ENCODE measurements at places on chromosomes 13 and 19.

DNA sequence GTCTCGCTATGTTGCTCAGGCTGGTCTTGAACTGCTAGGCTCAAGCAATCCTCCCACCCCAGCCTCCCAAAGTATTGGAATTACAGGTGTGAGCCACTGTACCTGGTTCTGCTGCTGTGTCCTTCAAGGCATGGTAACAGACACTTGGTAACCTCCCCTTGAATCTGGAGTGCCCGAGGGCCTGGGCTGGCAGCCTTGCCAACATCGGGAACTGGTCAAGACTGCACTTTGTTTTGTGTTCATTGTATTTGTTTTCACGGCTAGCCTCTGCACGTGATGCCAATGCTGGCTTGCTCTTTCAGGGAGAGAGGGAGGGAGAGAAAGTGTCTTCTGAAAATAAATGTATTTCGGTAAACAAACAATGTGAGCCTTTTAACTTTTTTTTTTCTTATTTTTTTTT, 12.0 kb downstream of the CERS4 start:
- no peak for DNase-seq

DNA sequence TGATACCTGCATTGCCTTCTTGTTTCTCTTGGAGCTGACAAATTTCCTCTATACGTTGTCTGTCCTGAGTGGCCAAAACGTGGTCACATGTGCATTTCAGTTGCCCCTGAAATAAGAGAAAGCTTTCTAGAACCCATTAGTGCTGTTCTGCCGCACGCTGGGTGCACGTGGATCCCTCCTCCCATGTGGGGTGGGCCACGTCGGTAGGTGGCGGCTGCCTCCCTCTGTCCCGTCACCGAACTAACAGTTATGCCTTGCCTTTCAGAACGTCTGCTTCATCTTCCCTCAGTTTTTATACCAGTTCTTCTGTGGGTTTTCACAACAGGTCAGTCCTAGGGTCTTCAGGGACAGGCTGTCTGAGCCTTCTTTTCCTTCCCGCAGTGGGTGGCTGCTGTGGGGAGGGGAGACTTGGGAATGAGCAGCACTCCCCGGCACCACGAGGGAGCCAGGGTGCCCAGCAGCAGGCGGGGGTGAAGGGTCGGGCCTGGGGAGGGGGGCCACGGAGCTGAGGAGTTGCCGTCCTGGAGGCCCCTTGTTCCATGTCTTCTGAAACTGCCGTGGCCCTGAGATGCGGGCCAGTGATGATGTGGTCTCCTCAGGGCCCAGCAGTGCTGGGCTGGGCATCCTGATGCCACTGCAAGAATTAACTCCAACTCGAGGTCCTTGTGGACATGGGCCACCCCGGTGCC, 109.7 kb upstream of the MCF2L start:
- DNase-seq = no peak

DNA sequence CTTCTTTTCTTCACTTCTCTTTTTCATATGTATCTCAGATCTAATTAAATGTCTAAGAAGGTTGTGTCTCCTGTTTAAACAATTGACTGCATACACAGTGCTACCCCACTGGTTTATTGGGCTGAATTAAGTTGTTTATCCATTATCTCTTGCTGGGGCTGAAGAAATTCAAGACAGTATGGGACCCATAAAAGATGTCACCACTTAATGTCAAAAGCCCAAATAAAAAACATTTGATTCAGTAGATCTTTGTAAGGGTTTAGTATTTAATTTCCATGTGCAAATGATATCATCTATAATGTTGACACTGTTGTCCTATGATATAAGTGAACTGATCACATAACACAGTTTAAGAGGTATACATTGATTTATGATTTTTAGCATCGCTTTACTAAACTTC, 1431.9 kb upstream of the PCDH20 start:
- no peak for DNase-seq

- peak; percentile 77 for DNase-seq
These were observed 24.8 kb downstream of the ZNF473 start for GRCh38 chr19:50050406-50051227.

GRCh38 chr13:96198038-96198437, 108.1 kb downstream of the HS6ST3 start:
- DNase-seq = no peak

DNA sequence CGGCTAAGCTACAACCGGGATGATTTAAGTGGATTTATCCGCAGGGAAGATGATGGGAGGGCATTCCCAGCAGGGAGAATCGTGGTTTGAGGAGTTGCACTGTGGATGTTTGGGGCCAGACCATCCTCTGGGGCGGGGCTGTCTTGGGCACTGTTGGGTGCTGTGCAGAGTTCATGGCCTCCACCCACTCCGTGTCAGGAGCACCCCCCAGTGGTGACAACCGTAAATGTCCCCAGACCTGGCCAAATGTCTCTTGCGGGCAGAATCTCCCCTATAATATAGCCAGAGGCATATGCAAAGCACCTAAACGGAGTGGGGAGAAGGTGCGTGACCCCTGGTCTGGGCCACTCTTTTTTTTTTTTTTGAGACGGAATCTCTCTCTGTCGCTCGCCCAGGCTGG, 40.2 kb downstream of the SMIM24 start:
- DNase-seq = no peak

GRCh38 chr13:90233933-90234672, 1113.4 kb upstream of the MIR17HG start:
- no peak for DNase-seq

- DNase-seq = no peak
These were observed 185.7 kb downstream of the PTPRS start for GRCh38 chr19:5154799-5155426.

DNA sequence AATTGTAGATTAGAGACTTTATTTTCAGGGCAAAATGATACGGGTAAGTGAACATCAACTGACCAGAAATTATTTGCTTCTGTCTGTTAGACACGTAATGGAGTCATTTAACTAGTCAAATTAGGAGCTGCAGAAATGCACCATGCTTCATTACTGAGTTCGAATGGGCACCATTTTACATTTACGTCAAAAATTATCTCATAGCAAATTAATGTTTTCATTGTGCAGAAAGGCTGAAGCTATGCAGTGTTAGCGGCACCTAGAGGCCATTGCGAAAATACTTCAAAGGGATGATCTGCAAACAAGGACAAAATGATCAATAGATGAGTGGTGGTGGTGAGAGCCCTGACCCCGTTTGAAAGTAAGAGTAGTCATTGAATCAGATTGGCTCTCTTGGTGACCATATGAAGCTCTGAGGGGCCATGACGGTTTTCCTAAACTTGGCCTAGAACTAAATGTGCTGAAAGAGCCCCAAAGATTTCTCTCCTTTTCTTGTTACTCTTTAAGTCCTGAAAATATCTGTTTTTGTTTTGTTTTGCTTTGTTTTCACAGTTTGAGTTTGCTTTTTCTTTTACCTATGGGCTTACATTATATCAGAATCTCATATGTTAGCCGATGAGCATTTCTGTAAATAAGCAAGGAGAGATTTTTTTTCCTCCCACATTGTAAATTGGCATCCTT, 277.9 kb downstream of the ZNF536 start:
- DNase-seq = peak; percentile 32

DNA sequence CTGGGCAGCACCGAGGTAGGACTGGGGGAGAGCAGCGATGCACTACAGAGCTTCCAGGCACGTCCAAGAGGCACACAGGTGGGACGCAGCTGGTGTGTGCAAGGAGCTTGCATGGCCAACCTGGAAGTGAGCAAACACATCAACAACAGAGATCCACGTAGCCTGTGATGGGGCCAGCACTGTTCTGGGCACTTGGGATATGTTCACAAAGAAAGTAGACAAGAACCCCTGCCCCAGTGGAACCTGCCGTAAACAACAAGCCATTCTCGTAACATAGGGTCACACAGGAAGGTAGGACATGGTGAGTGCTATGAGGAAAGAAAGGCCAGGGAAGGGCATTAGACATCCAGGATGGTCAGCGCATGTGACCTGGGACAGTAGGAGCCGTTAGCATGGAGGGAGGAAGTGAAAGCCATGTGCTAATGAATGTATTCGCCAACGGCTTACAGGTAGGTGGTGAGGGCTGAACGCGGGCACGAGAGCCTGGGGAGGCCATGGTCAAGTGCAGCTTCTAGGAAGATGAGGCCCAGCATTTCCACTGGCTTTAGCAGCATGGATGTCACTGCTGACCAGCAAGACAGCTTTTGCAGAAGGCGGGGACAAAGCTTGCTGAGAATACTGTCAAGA, 105.5 kb downstream of the TEX26 start:
- DNase-seq = no peak

- no peak for DNase-seq
These were observed 7.8 kb downstream of the ZBTB7A start for GRCh38 chr19:4058693-4059452.

- DNase-seq = peak; percentile 85
These were observed 1.7 kb downstream of the UBXN6 start for GRCh38 chr19:4455719-4456475.

- no peak for DNase-seq
These were observed 213.4 kb downstream of the ABCC4 start for GRCh38 chr13:95087746-95088305.

GRCh38 chr13:97573011-97573410, 139.0 kb downstream of the RAP2A start:
- DNase-seq = no peak

DNA sequence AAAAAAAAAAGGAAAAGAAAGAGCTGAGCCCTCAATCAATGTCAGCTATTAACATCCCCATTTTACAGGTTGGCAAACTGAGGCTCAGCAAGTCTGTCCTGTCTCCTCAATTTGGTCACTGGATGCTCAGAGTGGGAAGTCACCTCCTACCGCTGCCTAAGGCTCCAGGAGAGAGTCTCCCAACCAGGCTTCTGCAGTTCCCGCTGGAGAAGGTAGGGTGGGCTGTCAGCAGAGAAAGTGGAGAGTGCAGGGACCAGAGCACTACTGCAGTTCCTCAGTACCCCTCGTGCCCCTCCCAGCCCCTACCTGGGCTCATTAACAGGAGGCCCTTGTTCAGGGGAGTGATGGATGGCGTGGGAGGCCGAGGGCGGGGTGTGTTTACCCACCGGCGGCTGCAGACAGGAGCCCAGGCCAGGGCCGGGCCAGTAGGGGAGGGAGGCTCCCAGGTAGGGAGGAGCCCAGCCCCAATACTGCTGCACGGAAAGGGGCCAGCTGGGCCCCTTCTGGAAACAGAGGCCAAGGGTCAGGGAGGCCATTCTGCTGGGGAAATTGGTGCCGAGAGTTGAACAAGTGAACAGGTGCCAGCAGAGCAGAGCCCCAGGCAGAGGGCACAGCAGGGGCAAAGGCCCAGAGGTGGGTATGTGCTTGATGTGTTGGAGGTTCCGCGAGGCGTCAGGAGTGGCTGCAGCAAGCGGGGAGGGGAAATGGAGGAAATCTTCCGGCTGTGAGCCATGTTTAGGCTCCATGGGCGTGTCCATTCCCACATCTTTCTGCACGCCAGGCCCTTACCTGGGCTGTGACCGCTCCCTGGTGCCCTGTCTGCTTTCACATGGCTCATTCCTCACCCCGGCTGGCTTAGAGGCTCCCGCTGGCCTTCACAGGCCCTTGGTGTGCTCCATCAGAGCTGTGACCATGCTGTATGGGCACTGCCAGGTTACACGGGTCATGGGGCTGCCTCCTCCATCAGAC, 7.6 kb upstream of the COMP start:
- no peak for DNase-seq

DNA sequence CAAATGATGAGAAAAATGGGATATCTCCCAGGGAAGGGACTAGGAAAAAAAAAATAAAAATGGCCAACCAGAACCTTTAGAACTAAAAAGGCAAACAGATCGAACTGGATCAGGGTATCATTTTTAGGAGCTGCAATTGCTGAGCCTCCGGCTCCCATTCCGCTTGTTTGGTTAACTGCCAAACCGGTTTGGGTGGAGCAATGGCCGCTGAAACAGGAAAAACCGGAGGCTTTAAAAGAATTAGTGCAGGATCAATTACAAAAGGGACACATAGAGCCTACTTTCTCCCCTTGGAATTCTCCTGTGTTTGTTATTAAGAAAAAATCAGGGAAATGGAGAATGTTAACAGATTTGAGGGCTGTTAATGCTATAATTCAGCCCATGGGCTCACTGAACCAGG, 12.7 kb upstream of the ZNF443 start:
- DNase-seq = no peak

- DNase-seq = no peak
These were observed 35.0 kb upstream of the ADGRE5 start for GRCh38 chr19:14346279-14346678.

GRCh38 chr13:51825165-51825592, 19.8 kb downstream of the TMEM272 start:
- DNase-seq = no peak

GRCh38 chr19:3012621-3013262, 16.3 kb downstream of the TLE2 start:
- DNase-seq = no peak

- DNase-seq = no peak
These were observed 58.8 kb upstream of the ZNF681 start for GRCh38 chr19:23817519-23817918.

All from fibroblast of gingiva (primary cell).